ENCODE measurements at places on chromosomes 5 and 9. TPM values are rescaled to one million over a fixed set of nuclear protein-coding genes. Genes with fewer than 3 reads are reported as not detected.

DNA sequence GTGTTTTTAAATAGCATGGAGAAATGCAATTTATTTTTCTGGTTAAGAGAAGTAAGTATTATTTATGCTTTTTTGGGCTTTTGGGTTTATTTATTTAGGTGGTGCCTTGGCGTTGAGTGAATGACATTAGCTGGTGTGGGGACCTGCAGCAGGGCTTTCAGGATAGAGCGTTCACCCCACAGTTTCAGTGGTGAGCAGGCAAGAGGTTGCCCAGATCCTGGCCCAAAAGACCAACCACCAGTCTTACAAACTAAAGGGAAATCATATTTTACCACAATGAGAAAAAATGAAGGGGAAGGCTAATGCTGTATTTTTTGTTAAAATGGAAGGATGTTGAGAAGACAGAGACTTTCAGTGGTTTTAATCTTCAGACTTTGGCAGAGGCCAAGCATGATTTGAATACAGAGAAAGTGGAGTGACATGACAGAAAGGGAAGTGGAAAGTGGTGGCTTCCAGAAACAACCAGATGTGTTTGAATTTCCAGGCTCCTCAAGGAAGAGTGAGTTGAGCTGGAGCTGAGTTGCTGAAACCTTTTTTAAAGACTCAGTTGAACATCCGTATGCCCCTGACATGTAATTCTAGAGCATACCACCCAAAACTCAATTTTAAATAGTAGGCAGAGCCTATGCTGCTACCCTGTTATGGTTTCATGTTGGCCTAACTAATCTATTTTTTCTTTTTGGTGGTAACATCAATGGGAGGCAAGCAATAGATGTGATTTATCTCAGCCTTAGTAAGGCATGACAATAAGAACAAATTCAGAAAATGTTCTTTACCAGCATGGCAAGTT is 94.8 kb downstream of the AOPEP start:
- ATAC-seq, result no peak

Gene PCDHA8
- 1.8 TPM for total RNA-seq

Gene LCNL1
- total RNA-seq, result 0.09 TPM

GRCh38 chr5:80569086-80569960 is 757 bp downstream of the ANKRD34B start:
- ATAC-seq, result no peak

- no peak for ATAC-seq
These were observed 805.1 kb downstream of the NR2F1-AS1 start for GRCh38 chr5:92775711-92776615.

Gene SVEP1
- 1.7 TPM for total RNA-seq

Gene PCDHGB2
- total RNA-seq, result 0.77 TPM

- ATAC-seq, result peak; percentile 51
These were observed 193.9 kb downstream of the RORB start for GRCh38 chr9:74691058-74691457.

Gene REEP5
- 37.5 TPM for total RNA-seq

Gene FAM221B
- total RNA-seq, result 0.36 TPM

GRCh38 chr5:89047571-89047970 is 164.6 kb upstream of the MEF2C start:
- ATAC-seq, result peak; percentile 53

Gene PCDHGA11
- total RNA-seq, result 1.3 TPM

DNA sequence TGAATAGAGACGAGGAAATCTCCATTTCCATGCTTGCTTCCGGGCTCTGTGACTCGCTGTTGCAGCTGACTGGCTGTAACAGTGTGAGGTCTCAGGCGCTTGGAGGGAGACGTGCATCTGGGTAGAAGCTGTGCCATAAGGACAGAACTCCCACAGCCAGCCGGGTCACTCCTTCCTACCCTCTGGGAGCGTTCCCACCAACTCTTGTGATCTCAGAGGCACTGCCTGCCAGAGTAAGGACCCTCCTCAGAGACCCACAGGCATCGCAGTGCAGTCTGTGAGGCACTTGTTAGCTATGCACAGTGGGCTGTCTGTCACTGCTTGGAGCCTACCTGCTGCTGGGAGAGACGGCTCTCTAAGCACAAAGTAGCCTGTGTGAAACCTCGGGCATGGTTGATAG is 203.4 kb upstream of the SEMA6A start:
- peak; percentile 95 for ATAC-seq

Gene DMGDH
- 7.3 TPM for total RNA-seq

DNA sequence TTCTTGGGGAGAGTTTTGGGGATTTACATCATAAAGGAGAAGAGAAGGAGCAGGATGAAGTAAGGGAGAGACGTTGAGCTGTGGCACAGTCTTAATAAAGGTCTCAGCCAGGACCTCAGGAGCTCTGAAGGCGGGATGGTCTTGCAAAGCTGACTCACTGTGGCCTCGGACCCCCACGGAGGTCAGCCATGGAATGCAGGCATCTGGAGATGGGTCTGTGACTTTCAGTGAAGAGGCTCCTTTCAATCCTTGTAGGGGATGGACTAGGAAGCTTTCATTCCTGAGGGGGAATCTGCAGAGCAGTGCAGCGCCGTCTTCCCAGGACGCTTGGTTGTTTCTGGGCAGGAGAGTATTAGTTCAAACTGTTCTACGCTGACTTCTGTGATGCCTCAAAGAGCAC is 65.7 kb upstream of the BASP1 start:
- no peak for ATAC-seq

Gene FAM240B
- total RNA-seq, result 0.47 TPM

Gene PRDM9
- not detected for total RNA-seq

- no peak for ATAC-seq
These were observed 515.6 kb upstream of the DMAC1 start for GRCh38 chr9:8315211-8315610.

DNA sequence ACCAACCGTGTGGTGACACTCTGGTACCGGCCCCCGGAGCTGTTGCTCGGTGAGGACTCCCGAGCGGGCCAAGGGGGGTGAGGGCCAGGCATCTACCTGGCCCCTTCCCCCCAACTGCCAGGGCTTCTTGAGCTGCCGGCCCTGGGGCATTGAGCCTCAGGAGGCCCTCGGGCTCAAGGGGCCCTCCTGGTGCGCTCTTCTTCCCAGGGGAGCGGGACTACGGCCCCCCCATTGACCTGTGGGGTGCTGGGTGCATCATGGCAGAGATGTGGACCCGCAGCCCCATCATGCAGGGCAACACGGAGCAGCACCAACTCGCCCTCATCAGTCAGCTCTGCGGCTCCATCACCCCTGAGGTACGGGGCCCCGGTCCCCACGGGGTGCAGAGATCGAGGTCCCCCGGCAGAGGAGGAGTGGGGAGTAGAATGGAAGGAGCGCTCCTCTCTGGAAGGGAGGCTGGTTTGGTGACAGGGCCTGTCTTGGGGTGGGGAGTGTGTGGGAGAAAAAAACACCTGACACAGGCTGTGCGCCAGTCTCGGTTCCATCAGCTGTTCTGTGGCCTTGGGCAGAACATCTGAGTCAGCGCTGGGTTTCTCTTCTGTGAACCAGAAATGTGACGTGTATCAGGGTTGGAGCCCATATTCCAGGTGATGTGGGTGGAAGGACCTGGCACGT is 2.6 kb downstream of the CDK9 start:
- no peak for ATAC-seq

Gene ADAMTS2
- total RNA-seq, result 1.4 TPM

DNA sequence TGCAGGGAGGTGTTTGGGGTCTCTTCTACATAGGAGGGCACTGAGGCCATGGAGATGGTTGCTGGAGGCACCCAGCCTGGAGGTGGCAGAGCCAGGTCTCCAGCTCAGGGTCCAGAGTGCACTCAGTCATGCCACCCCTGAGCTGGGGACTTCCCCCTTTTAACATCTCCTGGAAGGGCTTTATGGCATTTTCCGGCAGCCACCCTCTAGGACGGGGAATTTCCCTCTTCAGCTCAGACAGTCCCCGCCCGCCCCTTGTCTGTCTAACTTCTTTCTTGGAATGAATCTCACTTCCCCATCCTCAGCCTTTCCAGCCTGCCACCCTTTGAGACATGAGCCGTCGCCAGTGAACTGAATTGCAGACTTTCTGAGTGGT is 49.9 kb downstream of the COL15A1 start:
- ATAC-seq, result no peak

Gene PCDHA11
- 0.31 TPM for total RNA-seq

DNA sequence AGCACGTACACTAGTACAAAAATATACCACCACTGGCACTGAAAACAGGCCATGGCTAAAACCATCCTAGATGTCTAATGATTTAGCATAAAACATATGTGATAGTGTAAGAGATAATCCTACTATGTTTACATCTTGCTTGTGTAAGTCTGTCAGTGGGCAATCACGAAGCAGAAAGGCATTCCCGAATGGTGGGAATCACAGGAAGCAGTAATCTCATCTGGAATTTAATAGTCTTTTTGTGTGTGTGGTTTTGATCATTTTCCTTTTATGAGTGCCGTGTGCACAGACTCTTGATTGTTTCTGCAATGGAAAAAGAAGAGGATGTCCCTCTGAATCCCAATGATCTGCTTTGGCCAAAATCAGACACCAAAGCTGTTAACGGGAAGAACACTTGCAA is 200.5 kb downstream of the EBF1 start:
- ATAC-seq, result no peak

Gene ABLIM3
- total RNA-seq, result 6.9 TPM

Gene GARIN3
- total RNA-seq, result not detected

- no peak for ATAC-seq
These were observed 239.9 kb upstream of the PANK3 start for GRCh38 chr5:168819004-168819621.

GRCh38 chr5:111859031-111859430 is 102.0 kb upstream of the NREP start:
- no peak for ATAC-seq
